NCI-H1105 treated with DMSO at 0.1 percent for 48 hours (cell line): ENCODE measurements at places on chromosomes 4 and X.

GRCh38 chrX:140701480-140701879 is 8.1 kb upstream of the LINC00632 start:
- DNase-seq = peak; percentile 4

DNA sequence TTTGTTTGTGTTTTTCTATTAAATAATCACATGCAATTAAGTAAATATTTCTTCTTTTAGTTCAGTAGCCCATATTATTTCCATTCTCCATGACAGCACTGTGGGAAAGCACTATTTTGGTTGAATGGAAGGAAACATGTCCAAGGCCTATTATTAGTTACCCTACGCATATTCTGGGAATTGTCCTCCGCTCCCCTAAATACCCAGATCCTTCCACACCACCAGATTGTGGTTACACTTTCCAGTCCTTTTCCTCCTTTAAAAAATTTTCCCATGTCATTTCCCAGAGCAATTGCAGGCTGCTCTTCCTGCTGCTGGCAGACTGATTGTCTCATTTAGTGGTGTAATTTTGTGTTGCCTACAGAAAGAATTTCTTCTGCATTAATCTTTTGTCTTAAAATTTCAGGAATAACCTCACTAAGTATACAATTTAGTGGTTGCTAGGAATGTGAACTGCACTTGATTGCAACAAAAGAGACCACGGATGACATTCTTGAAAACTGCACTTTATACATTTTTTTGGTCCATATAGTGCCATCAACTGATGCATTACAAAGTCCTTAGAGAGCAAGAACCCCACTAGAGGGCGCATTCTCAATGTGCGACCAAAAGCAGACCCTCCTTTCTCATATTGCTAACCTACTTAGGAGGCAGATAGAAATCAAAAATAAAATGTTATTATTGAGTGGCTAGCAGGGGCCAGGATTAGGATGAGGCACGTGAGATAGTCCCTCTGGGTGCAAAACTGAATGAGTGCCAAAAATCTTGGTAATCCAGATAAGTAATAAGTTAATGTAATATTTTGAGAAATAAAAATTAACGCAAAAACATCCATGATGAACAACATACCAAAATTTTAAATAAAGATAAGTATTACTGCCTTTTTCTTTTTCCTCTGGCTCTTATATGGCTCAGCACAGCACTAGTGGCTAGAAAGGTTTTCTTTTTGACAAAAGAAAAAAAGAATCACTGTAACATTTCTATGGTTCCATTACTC is 98.8 kb upstream of the IQCM start:
- peak; percentile 37 for DNase-seq

- peak; percentile 87 for DNase-seq
These were observed 65.9 kb downstream of the EFNB1 start for GRCh38 chrX:68894513-68895340.

DNA sequence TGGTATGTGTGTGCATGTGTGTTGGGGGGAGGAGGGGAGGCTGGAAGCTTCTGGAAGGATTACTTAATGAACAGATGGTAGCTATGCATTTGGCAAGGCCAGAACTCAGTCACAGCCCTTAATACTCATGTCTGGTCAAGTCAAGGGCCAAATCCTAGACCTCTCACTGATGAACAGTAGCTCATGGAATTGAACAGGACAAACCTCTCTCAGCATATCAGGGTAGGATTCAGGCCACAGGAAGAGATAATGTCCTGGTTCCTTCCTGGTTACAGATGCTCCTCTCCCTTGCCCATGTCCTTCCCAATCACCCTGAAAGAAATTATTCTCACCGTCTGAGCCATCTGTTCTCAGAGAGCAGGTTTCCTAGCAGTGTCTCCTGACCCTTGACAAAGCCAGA is 165.7 kb downstream of the SOWAHB start:
- no peak for DNase-seq

DNA sequence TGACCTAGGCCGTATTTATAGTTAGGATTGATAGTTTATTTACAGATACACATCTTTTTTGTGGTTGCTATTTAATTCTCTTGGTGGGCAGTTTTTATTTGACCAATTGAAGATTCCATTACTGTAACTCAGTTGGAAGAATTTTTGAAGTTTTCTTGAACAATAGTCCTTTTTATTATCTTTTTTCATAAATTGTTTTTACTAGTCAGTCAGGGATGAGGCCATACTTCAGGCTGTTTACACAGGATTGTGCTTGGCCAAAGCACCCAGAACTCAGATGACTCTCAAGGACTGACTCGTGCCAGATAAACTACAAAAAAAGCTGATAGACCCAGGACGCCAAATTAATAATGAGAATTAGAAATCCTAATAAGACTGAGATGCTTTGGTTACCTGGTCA is 7.0 kb downstream of the HERC3 start:
- no peak for DNase-seq

GRCh38 chr4:87716371-87717265 is 66.5 kb downstream of the DMP1 start:
- no peak for DNase-seq

DNA sequence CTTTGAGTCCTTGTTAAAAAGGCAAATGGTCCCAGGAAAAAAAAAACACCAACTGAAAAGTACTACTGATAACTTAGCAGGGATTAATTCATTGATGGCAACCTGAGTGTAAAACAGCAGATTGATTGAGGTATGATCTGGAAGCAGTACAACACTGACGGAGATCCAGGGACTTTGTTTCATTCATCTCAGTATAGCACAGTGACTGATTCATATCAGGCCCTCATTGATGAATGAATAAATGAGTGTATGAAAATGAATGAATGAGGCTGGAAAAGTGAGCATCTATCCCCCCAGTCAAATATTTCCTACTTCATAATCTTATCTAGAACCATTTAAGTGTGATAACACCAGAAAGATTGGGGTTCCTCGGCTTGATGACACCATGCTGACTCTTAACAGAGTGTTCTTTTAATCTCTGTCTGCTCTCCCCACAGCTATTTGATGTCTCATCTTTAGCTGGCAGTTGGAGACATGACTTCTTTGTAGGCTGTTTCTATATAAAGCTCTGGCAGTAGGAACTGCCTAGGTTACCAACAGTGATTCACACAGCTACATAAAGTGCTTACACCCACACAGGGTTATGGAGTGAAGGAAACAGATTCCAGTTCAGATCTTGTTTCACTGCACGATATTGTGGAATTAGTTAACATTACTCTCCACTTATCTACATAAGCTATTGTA is 18.6 kb upstream of the RNF128 start:
- no peak for DNase-seq

DNA sequence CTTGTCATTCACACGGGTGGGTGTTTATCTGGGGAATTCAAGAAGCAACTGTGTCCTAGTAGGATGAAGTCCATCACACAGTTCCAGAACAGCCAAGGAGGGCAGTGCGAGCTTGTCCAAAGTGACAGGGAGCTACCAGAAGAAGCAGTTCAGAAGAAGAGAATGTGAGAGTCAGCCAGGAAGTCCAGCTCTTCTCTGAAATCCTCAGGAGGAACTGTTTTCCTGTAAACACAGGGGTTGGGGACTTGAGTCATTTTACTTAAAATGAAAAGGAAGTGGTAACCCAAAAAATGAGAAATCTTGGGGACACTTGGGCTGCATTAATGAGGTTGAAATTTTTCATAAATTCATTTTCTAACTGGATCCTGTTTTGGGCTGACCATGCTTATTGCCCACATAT is 8.2 kb upstream of the TLR10 start:
- no peak for DNase-seq

GRCh38 chrX:134664202-134664601 is 5.9 kb upstream of the PLAC1 start:
- DNase-seq = no peak

GRCh38 chr4:25258980-25259578 is 25.2 kb downstream of the PI4K2B start:
- DNase-seq = no peak

DNA sequence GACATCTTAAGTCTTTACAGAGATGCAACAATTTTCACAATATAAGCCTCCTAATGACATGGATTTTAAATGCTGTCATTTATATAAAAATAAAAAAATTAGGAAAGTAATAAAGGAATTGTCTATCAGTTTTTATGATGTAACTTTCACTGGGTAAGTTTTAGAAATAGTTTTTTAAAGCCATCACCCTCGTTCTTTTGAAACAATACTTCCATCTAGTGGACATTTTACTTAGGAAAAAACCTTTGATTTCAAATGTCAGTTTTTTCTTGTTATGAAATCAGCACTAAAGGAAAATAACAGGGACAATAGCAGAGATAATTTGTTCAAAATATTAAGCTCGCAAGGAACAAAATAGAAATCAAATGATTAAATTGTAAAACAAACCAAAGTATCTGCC is 24.3 kb upstream of the NDNF start:
- DNase-seq = peak; percentile 15

DNA sequence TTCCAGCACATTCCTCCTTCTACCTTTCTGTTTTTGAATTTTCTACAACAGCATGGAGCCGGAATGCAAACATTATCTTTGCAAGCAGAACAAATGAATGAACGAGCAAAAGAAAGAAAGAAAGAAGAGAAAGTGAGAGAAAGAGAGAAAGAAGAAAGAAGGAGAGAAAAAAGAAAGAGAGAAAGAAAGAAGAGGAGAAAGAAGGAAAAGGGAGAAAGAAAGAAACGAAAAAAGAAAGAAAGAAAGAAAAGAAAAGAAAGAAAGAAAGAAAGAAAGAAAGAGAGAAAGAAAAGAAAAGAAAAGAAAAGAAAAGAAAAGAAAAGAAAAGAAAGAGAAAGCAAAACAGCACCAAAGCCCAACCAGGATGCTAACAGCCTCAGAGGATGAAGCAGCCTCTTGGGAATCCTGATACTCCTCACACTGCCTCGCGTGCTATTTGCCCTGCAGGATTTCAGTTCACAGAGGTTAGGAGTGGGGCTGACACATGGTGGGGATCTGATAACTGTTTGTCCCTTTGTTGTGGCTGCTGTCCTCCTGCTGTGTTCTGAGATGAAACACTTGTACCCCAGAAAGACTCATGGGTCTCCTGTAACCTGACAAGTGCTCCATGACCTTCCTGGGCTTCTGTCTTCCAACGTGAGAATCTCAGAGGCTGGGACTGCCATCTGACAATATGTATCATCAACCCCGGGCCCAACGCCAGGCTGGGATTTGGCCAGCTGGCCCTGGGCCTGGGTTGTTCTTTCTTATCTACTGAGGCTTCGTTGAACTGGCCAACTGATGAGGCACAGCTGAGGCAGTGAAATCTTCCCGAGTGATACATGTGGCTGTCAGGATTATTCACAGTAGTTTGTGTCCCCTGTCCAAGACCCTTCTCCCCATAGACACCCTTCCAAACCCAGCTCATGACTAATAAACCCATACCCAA is 61.0 kb downstream of the SEPSECS start:
- DNase-seq = no peak

- no peak for DNase-seq
These were observed 191.7 kb upstream of the CPEB2 start for GRCh38 chr4:14810568-14810967.

DNA sequence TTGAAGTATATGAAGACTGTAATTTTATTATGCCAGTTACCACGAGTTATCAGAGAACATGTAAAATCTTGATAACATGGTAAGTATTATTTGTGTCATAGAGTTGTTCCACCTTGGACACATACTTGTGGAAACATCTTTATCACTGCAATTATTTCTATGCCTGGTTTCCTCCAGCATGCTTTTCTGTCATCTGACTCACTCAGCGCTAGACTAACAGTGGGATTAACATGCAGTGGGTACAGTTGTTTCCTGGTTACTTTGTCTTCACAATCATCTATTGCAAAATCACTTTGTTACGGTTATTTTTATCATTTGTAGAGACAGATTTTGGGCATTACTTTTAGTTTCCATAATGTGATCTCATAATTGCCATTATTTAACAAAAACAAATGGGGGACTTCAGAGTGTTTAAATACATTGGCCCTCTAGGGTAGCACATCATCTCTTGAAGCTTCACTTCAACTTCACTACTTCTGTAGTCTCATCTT is at the start of gene STATH:
STATH (plus strand) TSS at position 441 of the 491 bp plus-strand sequence. CDS start 2,472 bp downstream, outside the sequence.
- no peak for DNase-seq

DNA sequence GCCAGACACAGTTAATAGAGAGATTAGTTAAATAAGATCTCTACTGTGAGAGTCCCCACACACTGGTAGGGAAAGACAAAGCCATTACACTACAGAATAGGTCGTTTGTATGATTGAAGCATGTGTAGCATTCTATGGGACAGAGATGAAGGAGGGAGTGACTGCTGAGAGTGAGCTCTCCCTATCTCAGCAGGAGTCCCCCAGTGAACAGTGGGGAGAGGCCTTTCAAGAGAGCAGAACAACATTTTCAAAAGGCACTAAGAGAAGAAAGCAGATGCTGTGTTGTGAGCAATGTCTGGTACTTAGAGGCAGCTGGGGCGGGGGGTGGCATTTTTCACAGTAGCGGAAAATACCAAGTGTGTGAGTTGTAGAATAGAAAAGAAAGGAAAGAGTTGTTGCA is 413.6 kb downstream of the AFF2 start:
- no peak for DNase-seq

DNA sequence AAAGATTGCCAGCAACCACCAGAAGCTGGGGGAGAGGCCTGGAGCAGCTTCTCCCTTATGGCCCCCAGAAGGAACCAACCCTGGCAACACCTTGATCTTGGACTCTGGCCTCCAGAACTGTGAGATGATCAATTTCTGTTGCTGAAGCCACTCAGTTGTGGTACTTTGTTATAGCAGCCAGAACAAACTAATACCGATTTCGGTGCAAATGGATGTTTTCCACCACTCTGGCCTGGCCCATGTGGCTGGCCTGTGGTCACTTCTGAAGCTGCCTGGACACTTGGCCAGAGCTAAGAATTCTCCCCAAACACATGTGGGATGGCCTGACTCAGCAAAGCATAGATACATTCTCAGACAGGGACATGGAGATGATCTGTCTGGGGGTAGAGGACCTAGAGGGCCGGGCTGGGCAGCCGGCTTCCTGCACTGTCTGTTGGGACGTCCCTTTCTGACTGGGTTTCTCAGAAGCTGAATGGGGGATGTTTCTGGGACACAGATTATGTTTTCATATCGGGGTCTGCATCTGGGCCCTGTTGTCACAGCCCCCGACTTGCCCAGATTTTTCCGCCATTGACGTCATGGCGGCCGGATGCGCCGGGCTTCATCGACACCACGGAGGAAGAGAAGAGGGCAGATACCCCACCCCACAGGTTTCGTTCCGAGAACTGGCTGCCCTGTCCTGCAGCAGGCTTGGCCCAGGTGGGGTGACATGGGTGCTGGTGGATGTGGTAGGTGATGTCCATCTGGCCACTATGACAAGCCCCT is 4.1 kb downstream of the FOXP3 start:
- no peak for DNase-seq

DNA sequence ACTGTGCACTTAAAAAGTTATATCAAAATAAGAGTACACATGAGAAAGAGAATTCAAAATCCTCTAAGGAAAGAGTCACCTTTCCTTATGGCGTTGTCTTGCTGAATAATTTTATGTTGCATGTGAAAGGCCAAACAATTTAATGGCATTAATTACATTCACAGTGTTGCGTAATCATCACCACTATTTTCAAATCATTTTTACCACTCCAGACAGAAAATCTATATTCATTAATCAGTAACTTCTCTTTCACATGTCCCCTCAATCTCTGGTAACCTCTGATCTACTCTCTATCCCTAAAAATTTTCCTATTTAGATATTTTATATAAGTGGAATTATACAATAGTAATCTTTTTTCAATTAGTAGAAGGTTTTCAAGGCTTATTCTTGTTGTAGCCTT is 283.0 kb downstream of the CXXC4 start:
- no peak for DNase-seq
